ENCODE measurements at places on chromosomes 1 and 21.

GRCh38 chr1:54600947-54601721, 22.2 kb downstream of the FAM151A start:
- no peak for DNase-seq

DNA sequence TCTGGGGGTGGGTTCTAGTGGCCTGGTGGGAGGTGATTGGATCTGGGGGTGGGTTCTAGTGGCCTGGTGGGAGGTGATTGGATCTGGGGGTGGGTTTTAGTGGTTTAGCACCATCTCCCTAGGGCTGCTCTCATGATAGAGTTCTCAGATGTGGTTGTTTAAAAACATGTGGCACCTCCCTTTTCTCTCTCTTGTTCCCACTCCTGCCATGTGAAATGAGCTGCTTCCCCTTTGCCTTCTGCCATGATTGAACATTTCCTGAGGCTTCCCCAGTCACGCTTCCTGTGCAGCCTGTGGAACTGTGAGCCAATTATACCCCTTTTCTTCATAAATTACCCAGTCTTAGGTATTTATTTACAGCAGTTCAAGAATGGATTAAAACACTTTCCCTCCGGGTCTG, 327.3 kb upstream of the AJAP1 start:
- no peak for DNase-seq

- DNase-seq, result peak; percentile 55
These were observed at the start of gene LRRC8D for GRCh38 chr1:89820422-89821321. TSS of gene LRRC8D (plus strand) at chr1:89821032. CDS start at chr1:89933069, 112,037 bp downstream.

DNA sequence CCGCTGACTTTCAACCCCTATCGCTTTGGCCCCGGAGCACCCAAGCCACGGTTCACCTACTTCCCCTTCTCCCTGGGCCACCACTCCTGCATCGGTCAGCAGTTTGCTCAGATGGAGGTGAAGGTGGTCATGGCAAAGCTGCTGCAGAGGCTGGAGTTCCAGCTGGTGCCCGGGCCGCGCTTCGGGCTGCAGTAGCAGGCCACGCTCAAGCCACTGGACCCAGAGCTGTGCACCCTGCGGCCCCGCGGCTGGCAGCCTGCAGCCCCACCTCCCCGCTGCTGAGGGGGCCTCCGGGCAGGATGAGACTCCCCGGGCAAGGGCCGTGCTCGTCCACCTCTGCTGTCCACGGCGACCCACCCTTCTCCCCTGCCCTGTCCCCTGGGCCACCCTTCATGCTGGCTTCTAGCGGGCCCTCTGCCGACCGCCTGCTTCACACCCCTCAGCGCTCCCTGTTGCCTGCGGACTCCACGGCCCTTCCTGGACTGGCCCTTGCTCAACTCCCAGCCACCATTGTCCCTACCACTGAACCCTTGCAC, 92.2 kb upstream of the TRABD2B start:
- DNase-seq, result no peak

- DNase-seq, result no peak
These were observed 292.8 kb upstream of the B3GALT2 start for GRCh38 chr1:193479187-193479586.

DNA sequence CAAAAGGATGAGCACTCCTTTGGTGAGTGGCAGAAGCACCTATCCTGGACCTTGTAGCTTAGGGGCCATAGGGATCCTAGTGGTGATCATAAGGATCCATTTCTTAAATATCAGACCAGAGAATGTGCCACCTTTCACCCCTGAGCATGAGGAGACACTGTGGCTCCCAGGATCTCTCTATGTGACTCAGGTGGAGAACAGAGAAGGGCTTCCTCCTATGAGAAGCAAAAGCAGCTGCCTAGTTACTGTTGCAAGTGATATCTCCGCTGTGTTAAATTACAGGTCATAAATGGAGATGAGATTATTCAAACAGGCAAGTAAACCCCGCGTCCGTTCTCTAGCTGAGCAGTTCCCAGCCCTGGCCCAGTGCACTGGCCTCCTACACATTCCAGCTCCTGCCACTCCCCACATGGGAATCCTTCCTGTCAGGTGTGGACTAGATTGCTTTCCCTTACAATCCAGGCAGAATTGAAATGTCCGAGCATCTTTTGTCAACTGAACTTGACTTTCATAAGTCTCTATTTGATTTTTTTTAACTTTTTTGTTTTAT, 26.3 kb downstream of the CLEC20A start:
- no peak for DNase-seq

DNA sequence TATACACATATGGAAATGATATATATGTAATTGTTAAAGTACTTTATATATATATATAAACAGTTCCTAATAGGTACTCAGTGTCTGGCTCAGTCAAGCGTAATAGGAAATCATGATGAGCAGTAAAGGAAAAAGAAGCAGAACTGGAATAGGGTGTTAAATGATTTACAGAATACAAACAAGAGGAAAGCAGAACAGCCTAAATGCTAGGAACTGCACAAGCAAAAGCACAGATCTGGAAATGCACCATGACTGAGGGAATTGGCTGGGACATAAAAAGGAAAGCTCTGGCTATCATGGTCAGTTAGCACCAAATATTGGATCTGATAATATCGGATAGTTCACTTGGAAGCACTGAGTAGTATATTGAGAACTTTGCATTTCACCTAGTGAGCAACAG, 51.8 kb downstream of the SLC44A5 start:
- DNase-seq, result no peak

DNA sequence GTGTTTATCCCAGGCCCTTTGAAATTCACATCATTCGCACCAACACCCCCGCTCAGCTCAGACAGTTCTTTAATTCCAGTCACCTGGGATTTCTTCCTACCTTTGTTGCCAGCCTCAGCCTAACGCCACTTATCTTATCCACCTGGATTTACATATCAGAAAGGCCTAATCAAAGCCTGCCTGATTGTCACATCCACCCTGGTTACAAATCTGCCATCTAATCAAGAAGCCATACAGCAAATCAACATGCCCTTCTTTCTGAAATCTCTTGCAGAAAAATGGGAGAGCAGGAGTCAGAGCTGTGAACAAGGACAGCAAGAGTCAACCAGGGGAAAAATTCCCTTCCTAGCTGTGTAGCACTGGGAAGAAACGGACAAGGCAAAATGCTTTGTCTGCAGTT, 173.2 kb upstream of the DAB1 start:
- DNase-seq, result no peak

GRCh38 chr1:195663549-195664280, 944.5 kb downstream of the KCNT2 start:
- no peak for DNase-seq

GRCh38 chr21:25362375-25363267, 244.7 kb downstream of the MRPL39 start:
- no peak for DNase-seq

DNA sequence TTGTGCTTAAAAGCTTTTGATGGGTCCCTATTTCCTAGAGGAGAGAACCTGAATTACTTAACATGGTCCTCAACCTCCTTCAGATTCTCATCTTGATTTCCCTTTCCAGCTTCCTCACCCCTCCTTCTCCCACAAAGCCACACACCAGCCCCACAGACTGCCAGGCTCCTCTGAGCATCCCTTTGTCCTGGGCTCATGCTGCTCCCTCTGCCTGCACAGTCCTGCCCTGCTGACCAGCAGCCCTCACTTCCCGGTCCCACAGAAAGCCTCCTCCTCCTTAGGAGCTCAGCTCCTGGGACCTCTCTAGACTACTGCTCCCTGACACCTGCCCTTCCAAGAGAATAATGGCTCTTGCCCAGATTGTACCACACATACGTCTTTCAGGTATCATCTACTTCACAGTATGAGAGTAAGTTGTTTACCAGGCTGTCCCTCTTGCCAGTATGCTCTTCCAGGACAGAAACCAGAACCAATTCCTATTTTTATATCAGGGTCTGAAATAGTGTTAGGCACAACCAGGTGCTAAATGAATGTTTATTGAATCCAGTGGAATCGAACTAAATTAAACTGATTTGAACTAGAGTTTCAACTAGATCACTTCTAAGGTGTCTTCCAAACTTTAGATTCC, 373.4 kb downstream of the LMX1A start:
- no peak for DNase-seq

DNA sequence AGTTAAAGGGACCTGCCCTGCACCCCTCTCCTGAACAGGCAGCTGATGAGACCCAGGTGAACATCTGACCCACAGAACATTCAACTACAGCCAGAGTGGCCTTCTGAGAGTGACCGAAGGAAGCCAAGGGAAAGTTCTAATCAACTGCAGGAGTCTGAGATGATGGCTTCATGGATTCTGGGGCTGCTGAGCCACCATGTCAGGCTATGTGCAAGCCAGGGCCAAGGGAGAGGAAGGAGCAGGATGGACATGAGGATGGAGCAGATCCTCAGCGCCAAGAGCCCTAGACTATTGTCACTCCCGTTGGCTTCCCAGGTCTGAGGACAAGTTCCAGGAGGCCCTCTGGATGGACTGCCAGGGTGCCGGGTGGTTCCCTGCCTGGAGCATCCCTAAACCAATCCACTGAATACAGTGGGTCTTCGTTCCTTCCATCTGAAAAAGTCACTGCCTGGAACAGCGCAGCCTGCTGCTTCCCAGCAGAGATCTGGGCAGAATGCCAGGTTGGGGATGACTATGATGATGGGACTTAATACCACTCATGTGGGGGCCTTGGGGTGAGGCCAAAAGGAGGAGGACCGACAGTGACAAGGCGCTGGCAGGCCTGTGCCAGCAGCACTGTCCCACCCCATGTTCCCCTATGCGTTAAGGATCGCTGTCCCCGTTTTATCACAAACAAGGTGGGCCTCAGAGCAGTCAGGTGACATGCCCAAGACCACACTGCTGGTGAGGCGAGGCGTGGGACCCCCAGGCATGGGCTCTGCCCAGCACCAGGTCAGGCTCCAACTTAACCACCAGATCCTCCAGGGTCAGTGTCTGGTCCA, 19.8 kb downstream of the SPOCD1 start:
- no peak for DNase-seq

- peak; percentile 98 for DNase-seq
These were observed 1.1 kb downstream of the COL9A2 start for GRCh38 chr1:40315795-40316594.

GRCh38 chr1:165257969-165258459, 98.5 kb downstream of the LMX1A start:
- peak; percentile 77 for DNase-seq

DNA sequence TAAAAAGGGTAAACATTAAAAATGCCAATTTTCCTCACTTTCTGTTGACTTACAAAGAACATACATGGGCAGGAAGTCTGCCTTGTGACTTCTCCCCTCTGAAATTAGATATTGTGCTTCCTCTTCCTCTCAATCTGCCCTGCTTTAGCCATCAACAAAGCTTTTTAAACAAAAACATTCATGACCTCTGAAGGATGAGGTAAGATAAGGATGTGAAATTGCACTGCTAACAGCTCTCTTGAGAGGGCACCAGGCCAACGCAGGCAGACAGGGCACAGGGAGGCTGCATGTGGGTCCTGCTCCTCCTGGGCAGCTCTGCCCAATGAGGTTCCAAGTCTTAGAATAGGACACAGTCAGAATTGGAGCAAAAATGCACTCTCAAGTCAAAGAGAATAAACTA, 62.1 kb downstream of the DEGS1 start:
- no peak for DNase-seq

- DNase-seq, result no peak
These were observed 85.9 kb downstream of the MRPL37 start for GRCh38 chr1:54285815-54286345.

DNA sequence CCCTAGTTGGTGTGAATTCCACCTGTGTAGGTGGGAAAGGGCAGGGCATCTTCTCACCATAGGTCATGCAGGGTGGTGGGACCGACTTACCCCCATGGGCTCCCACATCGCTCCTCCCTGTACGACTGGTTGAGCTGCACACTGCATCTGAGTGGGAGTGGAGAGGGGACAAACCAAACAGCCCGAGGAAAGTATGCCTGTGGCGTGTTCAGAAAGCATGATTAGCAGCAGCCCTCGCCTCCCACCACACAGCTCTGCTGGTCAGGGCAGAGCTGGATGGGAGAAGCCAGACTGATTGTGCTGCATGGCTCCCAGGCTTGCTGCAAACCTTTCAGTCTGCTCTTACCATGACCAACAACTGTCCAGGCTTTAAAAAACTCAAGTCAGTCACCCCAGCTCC, 24.4 kb downstream of the VANGL1 start:
- no peak for DNase-seq

- no peak for DNase-seq
These were observed 8.8 kb upstream of the KLHL12 start for GRCh38 chr1:202935844-202936243.

- DNase-seq, result no peak
These were observed 39.5 kb upstream of the A3GALT2 start for GRCh38 chr1:33360367-33360766.

GRCh38 chr1:155024315-155024714, 9.3 kb downstream of the DCST2 start:
- no peak for DNase-seq

DNA sequence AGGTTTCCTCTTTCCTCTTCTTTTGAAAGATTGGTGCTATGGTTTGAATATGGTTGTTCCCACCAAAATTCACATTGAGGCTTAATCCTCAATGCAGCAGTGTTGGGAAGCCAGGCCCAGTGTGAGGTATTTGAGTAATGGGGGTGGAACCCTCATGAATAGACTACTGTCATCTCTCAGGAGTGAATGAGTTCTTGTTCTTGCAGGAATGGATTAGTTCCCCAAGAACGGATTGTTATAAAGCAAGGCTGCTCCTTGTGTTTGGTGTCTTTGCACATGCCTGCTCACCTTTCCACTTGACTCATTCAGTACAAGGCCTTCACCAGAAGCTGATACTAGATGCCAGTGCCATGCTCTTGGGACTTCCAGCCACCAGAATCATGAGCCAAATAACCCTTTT, 223.2 kb downstream of the BACH1 start:
- no peak for DNase-seq
